ENCODE measurements at places on chromosomes 4 and X.

GRCh38 chrX:69045616-69046345, 119.5 kb downstream of the PJA1 start:
- no peak for DNase-seq

DNA sequence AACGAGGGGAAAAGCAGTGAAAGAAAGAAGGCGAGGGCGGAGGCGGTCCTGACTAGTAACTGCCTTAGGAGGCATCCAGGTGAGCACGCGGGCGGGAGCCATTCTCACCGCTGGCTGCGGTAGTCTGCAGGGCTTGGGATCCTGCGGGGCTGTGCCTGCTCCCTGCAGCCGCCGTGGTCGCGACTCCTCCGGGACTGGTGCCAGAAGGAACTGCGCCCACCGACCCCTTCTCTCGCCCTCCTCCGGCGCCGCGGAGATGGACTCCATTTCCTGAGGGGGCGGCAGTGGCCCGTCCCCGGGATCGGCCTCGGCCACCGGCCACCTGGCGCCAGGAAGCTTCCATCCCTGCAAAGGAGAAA, 543 bp downstream of the NFXL1 start:
- no peak for DNase-seq

- no peak for DNase-seq
Measured at GRCh38 chrX:37905436-37906147, 58.2 kb upstream of the DYNLT3 start.

DNA sequence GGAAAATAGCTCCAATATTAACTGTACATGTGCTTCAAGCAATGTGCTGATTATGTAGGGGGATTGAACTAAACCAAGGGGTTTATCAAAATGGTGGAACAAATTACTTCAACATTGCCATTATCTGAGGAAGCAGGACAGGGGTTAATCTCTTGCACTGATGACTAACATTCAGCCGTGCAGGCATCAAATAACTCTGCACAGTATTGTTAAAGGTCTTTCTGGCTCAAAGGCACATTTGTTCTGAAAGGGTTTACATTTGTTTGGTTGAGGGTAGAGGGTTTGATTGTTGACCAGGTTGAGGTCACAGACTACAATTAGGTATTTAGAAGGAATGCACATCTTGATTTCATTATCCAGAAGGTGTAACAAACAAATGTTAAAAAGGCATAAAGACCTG, 32.2 kb upstream of the CCSER1 start:
- no peak for DNase-seq

GRCh38 chr4:164948975-164949374, 28.5 kb downstream of the TRIM61 start:
- no peak for DNase-seq

- DNase-seq: no peak
Measured at GRCh38 chrX:152136312-152136711, 2.1 kb downstream of the MAGEA10 start.

- no peak for DNase-seq
Measured at GRCh38 chr4:8394061-8394519, 46.4 kb downstream of the ACOX3 start.

GRCh38 chr4:100929758-100930157, 411.9 kb upstream of the EMCN start:
- DNase-seq: no peak

GRCh38 chr4:30718021-30718542, 2.1 kb upstream of the PCDH7 start:
- DNase-seq: no peak

- DNase-seq: no peak
Measured at GRCh38 chr4:126109836-126110235, 795.1 kb downstream of the FAT4 start.

GRCh38 chrX:44733931-44734330, 109.9 kb upstream of the DUSP21 start:
- DNase-seq: no peak

- no peak for DNase-seq
Measured at GRCh38 chr4:183702492-183702891, 43.4 kb downstream of the TRAPPC11 start.

GRCh38 chr4:177266506-177266905, 43.2 kb upstream of the NEIL3 start:
- DNase-seq: no peak
